ENCODE measurements at places on chromosomes 11 and 22. TPM values are rescaled to one million over a fixed set of nuclear protein-coding genes. Genes with fewer than 3 reads are reported as not detected.

OR52N4 gene
- total RNA-seq, result not detected

EHF gene
- 1.4 TPM for total RNA-seq

RAG2 gene
- total RNA-seq, result not detected

PATE4 gene
- total RNA-seq, result not detected

DNA sequence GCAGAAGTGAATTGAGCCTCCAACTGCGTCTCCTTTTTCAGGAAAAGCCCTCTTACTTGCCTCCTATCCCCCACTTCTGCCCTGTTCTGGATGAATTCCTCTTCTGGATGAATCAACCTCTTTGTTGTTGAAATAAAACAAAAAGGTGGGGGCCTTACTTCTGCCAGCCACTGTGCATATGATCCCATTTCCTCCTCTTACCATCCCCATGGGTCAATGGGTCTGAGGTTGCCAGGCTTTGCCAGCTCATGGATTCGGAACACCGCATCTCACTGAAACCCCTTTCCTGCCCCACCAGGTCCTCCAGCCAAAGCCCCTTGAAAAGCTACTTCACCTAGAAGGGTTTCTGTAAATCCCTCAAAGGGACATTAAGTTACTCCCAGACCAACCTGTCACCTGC is 3.7 kb upstream of the CHST1 start:
- DNase-seq, result peak; percentile 20

- no peak for DNase-seq
Measured at GRCh38 chr11:62512961-62513360, 33.6 kb downstream of the AHNAK start.

DNA sequence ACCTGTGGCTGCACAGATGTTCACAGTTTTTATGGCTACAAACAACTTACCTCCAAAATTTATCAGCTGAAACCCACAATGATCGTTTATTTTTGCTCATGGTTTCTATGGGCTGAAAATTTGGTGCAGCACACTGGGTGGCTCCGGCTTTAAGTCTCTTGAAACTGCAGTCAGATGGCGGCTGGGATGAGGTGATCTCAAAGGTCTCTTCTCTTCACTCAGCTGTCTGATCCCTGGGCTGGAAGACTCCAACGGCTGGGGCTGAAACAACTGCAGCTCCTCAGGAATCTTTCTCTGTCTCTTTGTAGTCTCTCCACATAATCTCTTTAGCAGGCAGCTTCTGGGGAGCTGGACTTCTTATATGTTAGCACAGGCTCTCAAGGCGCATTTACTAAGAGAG is 117.3 kb upstream of the FAT3 start:
- DNase-seq, result no peak

DNA sequence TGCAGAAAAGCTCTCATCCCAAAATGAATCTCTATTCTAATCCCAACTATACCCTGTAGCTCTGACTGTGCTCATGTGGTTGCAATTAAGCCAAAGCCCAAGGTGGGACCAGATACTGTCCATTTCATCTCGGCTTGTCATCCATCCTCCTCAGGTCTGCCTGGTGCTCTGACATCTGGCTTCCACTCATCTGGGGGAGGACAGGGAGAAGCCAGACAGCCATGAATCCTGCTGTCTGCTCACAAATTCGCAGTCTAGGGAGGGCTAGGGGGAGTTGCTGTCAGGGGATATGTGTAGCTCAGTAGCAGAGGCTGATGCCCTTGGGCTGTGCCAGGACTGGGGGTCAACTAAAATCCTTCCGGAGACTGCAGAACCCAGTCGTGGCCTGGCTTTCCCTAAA is 167.1 kb downstream of the ETS1 start:
- no peak for DNase-seq

- DNase-seq, result peak; percentile 24
Measured at GRCh38 chr11:116534270-116534975, 238.4 kb downstream of the BUD13 start.
